ENCODE measurements at places on chromosomes 13 and 19.

DNA sequence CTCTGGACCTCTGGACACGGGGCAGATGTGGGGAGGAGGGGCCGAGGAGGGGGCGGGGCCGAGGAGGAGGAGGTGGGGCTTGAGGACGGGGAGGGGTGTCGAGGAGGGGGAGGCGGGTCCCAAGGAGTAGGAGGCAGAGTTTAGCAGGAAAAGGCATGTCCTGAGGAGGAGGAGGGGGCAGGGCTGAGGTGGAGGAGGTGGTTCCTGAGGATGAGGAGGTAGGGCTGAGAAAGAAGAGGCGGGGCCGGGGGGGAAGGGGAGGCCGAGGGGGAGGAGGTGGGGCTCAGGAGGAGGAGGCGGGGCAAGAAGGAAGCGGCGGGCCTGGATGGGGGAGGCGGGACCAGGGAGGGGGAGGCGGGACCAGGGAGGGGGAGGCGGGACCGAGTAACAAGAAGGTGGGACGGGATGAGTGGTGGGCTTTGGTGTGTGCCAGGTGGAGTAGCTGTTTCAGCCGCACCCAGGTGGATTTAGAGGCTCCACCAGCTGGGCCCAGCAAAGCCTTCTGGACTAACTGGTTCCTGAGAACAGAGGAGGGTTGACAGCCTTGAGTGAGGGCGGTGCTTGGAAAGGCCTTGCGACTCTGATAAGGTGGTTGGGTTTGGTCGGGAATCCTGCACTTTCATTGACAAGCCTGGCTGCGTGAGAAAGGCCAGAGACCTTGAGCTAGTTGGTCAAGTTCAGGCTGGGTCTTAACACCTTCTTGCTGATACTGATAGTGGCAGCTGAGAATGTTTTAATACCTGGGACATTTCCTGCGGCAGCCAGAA, 7.7 kb downstream of the TECR start:
- peaks cover 12% of the 10 kb centered on the region for H3K36me3 ChIP-seq
- DNase-seq, result no peak
- H3K27ac ChIP-seq, result no peak overlapping the region
- H3K4me1 ChIP-seq, result peaks cover 17% of the 10 kb centered on the region

DNA sequence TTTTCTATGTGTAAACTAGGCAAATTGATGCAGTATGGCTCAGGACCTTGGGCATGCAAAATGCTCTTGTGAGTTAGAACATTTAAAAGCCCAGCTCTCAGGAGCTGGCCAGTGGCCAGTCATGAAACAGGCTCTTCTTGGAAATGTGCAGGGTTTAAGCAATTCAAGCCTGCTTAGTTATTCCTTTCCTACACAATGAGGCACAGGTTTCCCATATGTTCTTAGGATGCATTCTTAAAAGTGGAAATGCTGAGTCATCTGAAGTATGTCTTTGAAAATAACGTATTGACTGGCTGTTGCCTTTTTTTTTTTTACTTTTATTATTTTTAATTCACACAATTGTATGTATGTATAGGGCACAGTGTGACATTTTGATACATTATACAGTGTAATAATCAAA, 300.7 kb downstream of the SLC7A1 start:
- no peaks in the 10 kb centered on the region for H3K36me3 ChIP-seq
- H3K27me3 ChIP-seq, result peaks cover 2% of the 10 kb centered on the region
- no peak for DNase-seq
- H3K27ac ChIP-seq, result no peak overlapping the region
- H3K4me3 ChIP-seq, result no peak overlapping the region

DNA sequence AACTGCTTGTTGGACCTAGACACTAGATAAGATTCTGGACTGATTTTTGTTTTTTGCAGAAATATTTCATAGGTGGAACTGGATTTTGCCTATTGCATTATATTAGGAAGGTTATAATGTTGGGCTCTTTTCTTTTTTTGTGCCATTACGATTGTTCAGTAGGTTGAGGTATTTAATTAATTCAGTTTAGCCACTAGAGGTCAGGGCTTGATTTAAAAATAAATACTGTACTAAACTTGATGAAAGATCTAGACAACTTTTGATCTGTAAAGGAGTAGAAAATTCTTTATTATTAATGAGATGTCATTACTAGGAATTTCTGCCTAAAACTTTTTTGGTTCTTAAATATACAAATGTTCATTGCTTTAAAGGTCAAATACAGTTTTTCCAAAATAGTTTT, 15.2 kb upstream of the SUPT20H start:
- H3K36me3 ChIP-seq, result no peaks in the 10 kb centered on the region
- peaks cover 4% of the 10 kb centered on the region for H3K27me3 ChIP-seq
- DNase-seq, result no peak
- no peak overlapping the region for H3K4me3 ChIP-seq
- H3K4me1 ChIP-seq, result peaks cover 2% of the 10 kb centered on the region
- no peak overlapping the region for H3K27ac ChIP-seq

- H3K4me3 ChIP-seq, result peak overlapping the region; percentile 86
- peak; percentile 58 for DNase-seq
- peak overlapping the region; percentile 92 for H3K27ac ChIP-seq
- H3K27me3 ChIP-seq, result no peaks in the 10 kb centered on the region
- peaks cover 82% of the 10 kb centered on the region for H3K4me1 ChIP-seq
- H3K36me3 ChIP-seq, result peaks cover 2% of the 10 kb centered on the region
Observed at GRCh38 chr19:13841086-13841961, 35.6 kb upstream of the NANOS3 start.

DNA sequence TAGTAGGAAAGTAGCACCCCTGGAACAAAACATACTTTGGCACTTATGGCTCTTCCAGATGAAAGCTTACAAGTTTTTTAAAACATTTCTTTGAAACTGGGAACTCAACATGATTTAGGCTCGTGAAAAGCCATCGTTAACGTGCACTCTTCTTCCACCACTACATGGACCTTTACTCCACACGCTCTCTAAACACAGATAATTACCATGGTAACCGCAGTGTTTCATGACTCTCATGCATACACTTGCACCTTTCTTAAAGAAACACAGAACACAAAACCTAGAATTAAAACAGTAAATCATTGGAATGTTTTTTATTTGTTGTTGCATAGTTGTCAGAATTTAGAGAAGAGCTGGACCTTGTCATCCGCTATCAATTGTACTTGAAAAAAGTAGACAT, 154.3 kb downstream of the FGF9 start:
- no peaks in the 10 kb centered on the region for H3K36me3 ChIP-seq
- no peaks in the 10 kb centered on the region for H3K4me1 ChIP-seq
- no peaks in the 10 kb centered on the region for H3K27me3 ChIP-seq
- H3K27ac ChIP-seq, result no peak overlapping the region

DNA sequence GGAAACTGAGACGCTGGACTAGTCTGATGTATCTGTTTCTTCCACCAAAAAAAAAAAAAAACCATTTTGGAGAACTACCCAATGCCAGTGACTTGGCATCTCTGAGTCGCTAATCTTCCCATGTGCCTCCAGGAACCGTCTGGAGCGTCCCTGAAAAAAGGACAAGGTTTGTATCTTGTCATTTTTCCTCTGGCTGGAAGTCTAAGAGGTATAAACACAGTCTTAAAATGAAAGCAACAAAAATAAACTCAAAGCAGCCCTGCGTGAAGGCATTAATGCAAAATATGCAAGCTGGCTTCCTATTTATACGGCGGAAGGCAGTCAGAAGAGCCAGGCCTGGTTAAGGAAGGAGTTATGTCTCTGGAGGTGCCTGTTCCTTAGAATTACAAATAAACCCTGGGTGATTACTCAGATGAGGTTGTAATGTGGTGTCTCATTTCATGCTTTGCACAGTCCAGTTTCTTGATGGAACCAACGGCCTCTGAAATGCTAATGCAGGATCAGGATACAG, 20.3 kb downstream of the ACTN4 start:
- peaks cover 81% of the 10 kb centered on the region for H3K4me1 ChIP-seq
- peak overlapping the region; percentile 70 for H3K4me3 ChIP-seq
- H3K27me3 ChIP-seq, result no peaks in the 10 kb centered on the region

DNA sequence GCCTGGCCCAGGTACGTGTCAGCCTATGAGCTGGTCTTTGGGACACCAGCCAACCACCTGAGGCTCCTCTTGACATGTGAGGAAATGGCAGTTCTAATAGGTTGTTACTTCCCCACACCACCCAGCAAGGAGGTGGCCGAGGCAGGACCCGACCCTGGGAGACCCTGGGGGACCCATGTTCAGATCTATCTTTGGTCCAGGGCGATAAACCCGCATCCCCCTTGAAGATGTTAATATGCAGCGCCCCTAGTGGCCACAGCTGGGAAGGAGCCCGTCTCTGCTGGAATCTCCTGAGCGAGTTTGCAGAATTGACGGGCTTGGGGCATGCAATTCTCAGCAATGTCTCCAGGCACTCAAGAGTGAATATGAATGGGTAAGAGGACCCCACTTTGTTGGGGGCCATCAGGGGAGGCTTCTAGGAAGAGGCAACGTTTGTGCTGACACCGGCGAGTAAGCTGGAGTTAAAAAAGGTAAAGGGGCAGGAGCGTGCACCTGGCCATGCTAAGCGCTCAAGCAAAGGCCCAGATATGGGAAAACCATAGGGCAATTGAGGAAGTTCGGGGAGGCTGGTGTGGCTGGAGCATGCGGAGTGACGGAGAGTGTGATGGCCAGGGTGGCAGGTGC, 1.5 kb upstream of the MYO1F start:
- peak overlapping the region; percentile 14 for H3K27ac ChIP-seq
- H3K27me3 ChIP-seq, result peaks cover 2% of the 10 kb centered on the region
- peak; percentile 73 for DNase-seq
- peak overlapping the region; percentile 44 for H3K4me3 ChIP-seq

DNA sequence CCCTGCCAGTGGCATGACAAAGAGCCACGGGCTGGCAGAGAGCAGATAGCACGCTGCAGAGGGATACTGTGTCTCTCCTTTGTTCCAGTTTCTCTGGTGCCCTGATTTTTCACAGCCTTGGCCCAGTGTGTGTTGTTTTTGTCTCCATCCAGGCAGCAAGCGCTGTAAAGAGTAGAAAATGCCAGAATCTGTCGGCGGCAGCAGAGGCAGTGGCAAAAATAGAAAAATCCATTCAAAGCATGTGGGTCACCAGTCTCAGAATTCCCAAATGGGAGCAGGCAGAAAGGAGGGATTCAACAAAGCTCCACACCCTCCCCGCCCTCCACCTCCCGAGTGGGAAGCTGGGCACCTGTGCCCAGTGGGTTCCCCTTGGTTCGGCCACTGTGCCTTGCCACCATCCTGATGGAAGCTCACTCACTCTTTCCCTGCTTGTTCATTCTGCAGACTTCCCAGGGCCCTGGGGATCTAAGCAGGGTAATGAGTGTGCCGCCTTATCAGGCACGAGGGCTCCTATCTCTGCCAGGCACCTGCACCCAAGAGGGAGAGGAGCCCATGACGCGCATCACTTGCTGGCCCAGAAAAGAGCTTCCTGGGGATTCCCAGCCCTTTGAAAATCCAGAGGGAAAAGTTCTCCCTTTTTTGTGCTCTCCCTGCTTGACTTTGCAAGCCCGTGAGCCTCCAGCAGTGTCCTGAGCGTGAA, 416.9 kb downstream of the IRS2 start:
- DNase-seq, result no peak
- no peaks in the 10 kb centered on the region for H3K27me3 ChIP-seq
- H3K36me3 ChIP-seq, result no peaks in the 10 kb centered on the region
- no peaks in the 10 kb centered on the region for H3K4me1 ChIP-seq
- no peak overlapping the region for H3K27ac ChIP-seq
